Pancreas (tissue), 10 donors: ENCODE measurements at places on chromosomes 3 and 15. TPM values are rescaled to one million over a fixed set of nuclear protein-coding genes. Genes with fewer than 3 reads are reported as not detected.

The ASB14 gene
- polyA plus RNA-seq, result 0.02 TPM

The SPRED1 gene
- polyA plus RNA-seq, result 2.5 TPM

The EXD1 gene
- not detected for polyA plus RNA-seq

The RAB6B gene
- polyA plus RNA-seq, result 3.1 TPM

DNA sequence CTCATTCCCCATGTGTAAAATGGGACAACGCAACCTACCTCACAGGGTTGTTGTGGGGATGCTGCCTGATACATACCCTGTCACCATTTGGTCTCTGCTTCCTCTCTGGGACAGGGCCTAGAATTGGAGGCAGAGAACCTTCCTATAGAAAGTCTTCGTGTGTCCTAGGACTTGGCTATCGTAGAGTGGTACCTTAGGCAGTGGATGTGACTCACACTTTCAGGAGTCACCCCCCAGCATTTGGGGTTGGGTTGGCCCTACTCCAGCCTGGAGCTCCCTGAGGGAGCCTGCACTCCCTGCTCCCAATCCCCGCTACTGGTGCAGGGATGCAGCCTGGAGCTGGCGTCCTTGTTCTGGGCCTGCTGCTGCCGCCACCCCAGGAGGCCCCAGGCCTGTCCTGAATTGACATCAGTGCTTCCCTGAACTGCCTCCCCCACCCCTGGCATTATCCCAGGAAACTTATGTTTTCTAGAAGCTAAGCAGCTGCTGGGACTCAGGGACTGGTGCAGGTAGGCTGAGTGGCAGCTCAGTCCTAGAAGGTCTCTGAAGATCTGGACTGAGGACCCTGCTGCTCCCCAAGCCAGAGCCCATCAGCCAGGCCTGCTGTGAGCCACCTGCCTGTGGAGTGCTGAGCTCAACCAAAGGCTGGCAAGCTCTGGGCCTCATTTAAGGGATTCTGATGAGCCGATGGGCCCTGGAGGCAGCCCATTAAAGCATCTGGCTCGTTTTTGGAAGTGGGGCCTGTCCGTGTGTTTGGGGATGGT lies 9.9 kb downstream of the C15orf39 start:
- no peak for DNase-seq

- no peak for DNase-seq
These were observed 266.8 kb upstream of the NECTIN3 start for GRCh38 chr3:110804856-110805255.

DNA sequence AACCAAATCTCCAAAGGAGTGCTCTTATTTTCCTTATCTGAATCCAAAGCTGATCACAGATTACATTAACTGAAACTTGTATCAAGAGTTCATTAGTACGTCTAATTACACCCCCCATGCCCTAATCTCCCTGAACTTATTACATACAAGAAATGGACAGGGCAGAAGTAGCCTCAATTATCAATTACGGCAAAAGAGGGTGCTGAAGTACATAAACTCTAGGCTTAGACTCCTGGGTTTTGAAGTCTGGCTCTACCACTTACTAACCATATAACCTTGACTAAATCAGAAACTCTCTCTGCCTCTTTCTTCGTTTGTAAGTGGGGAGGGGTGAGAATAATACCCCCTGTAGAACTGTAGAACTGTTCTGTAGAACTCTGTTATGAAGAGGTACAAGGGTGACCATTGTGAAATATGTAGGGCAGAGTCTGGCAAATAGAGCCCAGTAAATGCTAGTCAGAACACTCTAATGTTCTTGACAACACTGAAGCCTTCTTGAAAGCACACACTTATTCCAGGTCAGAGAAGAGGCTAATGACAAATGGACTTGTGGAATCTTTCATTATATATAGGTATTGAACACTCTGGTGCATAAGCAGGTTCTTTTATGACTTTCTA lies 19.6 kb upstream of the OR5K4 start:
- no peak for DNase-seq

DNA sequence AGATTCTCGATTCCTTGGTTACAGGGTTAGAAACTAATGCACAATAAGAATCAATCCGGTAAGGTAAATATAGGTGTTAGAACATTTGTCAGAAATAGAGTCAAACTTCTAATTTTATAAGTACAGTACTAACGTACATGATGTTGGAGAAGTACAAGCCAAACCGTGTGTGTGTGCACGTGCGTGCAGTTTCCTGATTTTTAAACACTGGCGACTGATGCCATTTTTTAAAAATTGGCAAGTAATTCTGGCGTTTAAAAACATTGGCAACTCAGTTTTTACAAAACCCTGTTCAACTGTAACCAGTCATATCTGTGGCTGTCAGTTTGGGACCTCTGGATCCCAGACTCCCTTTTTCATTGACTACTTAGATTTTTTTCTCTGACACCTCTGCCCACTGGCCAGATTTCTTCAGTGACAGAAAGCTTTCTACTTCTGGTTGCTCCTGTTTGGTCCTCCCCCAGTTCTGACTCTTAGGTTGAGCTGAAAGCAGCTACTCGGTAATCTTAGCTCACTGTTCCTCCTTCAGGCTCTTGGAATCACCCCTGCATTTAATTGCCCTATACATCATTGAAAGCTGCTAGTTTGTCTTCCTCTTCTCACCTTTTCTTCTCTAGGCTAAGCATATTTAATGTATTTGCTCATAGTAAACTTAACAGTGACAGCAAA lies 843 bp downstream of the ATG7 start:
- no peak for DNase-seq

DNA sequence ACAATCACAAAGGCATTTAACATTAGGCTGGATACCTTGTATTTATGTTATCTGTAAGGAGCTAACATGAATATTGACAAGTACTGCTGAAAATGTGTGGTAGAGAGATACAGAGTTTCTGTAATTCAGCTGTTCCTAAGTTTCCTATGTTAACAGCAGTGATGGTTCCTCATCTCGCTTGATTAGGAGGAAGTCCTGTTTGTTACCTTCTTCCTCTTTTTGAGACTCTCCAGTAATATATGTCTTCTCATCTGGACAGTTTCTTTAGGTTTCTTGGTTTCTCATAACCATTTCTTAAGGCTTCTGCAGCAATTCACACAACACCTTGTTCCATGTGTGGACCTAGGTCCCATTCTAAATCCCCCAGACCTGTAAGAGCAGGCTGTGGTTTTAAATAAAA lies 11.4 kb upstream of the PEX5L start:
- DNase-seq, result no peak

- DNase-seq, result no peak
These were observed 19.4 kb upstream of the ALPK3 start for GRCh38 chr15:84797801-84798200.

DNA sequence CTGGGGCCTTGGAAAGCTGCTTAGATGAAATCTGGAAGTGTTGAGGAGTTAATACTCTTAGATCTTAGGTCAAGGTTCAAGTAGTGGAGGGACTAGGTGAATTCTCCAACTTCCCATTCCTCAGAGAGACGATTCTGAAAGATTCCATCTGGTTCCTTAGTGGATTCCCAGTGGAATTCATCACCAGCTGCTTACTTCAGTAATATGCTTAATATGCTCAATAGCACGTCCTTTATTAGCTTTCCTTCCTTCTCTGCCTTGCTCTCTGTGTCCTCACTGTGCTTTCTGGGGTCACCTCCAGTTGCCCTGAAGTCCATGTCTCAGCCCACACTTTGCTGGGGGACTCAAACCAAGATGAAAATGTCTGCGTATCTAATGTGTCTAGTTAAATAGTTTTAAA lies 31.0 kb downstream of the CEP63 start:
- DNase-seq, result no peak

GRCh38 chr15:80474224-80475215 lies 70.3 kb downstream of the ARNT2 start:
- no peak for DNase-seq
